HCT116 (cell line): ENCODE measurements at places on chromosomes 2 and 18. TPM values are rescaled to one million over a fixed set of nuclear protein-coding genes. Genes with fewer than 3 reads are reported as not detected.

The C2orf15 gene
- 1.9 TPM for total RNA-seq

The STPG4 gene
- total RNA-seq = 10.6 TPM

The KCNG2 gene
- not detected for total RNA-seq

The ASXL2 gene
- 29.2 TPM for total RNA-seq

The PTPN18 gene
- total RNA-seq = 52.4 TPM

The RFX8 gene
- total RNA-seq = not detected
